Endodermal cell (in vitro differentiated cells): ENCODE measurements at places on chromosomes 5 and 9.
A peak's percentile ranks its signal among the peaks of the same experiment; 100 is the strongest.

GRCh38 chr9:37340961-37341360, 81.5 kb upstream of the GRHPR start:
- no peaks in the 10 kb centered on the region for H3K4me1 ChIP-seq
- H3K4me3 ChIP-seq = no peak overlapping the region
- H3K36me3 ChIP-seq = no peaks in the 10 kb centered on the region
- no peaks in the 10 kb centered on the region for H3K27me3 ChIP-seq
- DNase-seq = no peak

GRCh38 chr5:171431251-171431777, 11.9 kb downstream of the FGF18 start:
- H3K27me3 ChIP-seq = no peaks in the 10 kb centered on the region
- H3K36me3 ChIP-seq = no peaks in the 10 kb centered on the region
- H3K4me3 ChIP-seq = no peak overlapping the region
- no peak for DNase-seq
- no peaks in the 10 kb centered on the region for H3K4me1 ChIP-seq

- H3K4me3 ChIP-seq = peak overlapping the region; percentile 76
- peaks cover 17% of the 10 kb centered on the region for H3K36me3 ChIP-seq
- no peaks in the 10 kb centered on the region for H3K4me1 ChIP-seq
- no peaks in the 10 kb centered on the region for H3K27me3 ChIP-seq
- no peak overlapping the region for H3K27ac ChIP-seq
Measured at GRCh38 chr9:133162861-133163503, 732 bp downstream of the GBGT1 start.

- H3K4me3 ChIP-seq = no peak overlapping the region
- no peaks in the 10 kb centered on the region for H3K27me3 ChIP-seq
- H3K36me3 ChIP-seq = no peaks in the 10 kb centered on the region
- peak; percentile 76 for DNase-seq
- no peaks in the 10 kb centered on the region for H3K4me1 ChIP-seq
- no peak overlapping the region for H3K27ac ChIP-seq
Measured at GRCh38 chr9:26426551-26427131, 466.0 kb downstream of the CAAP1 start.

GRCh38 chr5:9148242-9148641, 397.6 kb downstream of the SEMA5A start:
- H3K4me3 ChIP-seq = no peak overlapping the region
- H3K4me1 ChIP-seq = no peaks in the 10 kb centered on the region
- DNase-seq = no peak
- no peak overlapping the region for H3K27ac ChIP-seq

DNA sequence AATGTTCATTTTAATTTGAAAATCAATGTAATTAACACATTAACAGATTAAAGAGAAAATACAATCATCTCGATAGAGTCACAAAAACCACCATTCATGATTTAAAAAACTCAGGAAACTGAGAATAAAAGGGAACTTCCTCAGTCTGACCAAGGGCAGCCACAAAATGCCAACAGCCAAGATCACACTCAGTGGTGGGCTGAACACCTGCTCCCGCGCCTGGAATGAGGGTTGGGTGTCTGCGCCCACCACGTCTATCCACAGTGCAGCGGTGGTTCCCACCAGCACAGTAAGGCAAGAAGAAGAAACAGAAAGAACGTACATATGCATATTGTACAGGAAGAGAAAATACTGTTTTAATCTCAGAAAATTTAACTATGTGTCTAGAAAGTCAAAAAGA, 11.7 kb upstream of the NSMF start:
- H3K36me3 ChIP-seq = no peaks in the 10 kb centered on the region
- no peaks in the 10 kb centered on the region for H3K27me3 ChIP-seq
- no peak overlapping the region for H3K27ac ChIP-seq
- H3K4me3 ChIP-seq = no peak overlapping the region
- DNase-seq = no peak

DNA sequence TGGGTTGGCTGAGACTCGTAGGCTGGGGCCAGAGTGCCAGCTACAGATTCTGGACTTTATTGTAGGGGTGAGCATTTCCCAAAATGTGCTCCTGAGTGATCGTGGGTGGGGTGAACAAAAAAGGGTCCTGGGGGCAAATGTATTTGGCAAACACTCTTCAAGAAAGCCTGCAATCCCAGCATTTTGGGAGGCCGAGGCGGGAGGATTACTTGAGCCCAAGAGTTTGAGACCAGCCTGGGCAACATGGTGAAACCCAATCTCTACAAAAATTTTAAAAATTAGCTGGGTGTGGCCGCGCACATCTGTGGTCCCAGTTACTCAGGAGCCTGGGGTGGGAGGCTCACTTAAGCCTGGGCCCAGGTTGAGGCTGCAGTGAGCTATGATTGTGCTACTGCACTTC, 55.5 kb upstream of the CDKN2AIPNL start:
- no peak for DNase-seq
- no peak overlapping the region for H3K27ac ChIP-seq

- H3K36me3 ChIP-seq = no peaks in the 10 kb centered on the region
- peaks cover 10% of the 10 kb centered on the region for H3K4me1 ChIP-seq
- DNase-seq = no peak
- H3K4me3 ChIP-seq = peak overlapping the region; percentile 91
- H3K27ac ChIP-seq = peak overlapping the region; percentile 57
Measured at GRCh38 chr9:97695995-97696802, 941 bp downstream of the XPA start.

DNA sequence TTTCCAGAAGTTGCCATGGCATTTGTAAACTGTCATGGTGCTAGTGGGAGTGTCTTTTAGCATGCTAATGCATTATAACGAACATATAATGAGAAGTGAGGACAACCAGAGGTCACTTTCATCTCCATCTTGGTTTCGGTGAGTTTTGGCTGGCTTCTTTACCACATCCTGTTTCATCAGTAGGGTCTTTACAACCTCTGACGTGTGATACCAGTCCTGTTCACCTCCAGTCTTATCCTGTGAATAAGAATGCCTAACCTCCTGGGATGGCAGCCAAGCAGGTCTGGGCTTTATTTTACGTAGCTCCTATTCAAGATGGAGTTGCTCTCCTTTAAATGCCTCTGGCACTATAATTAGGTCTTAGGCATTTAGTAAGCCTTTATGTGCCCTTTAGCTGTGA, 20.4 kb upstream of the RFK start:
- no peaks in the 10 kb centered on the region for H3K4me1 ChIP-seq
- no peak for DNase-seq
- no peak overlapping the region for H3K27ac ChIP-seq
- H3K4me3 ChIP-seq = no peak overlapping the region
- H3K36me3 ChIP-seq = no peaks in the 10 kb centered on the region

DNA sequence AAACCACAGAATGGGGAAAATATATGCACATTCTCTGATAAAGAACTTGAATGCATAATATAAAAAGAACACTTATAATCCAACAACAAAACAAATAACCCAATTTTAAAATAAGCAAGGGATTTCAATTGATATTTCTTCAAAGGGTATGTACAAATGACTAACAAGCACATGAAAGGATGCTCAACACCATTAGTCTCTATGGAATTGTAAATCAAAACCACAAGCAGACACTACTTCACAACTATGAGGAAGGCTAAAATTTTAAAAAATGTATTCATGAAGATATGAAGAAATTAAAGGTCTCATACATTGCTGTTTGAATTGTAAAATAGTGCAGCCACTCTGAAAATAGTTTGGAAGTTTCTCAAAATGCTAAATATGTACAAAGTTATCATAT, 78.9 kb upstream of the GAS1 start:
- no peaks in the 10 kb centered on the region for H3K36me3 ChIP-seq
- no peaks in the 10 kb centered on the region for H3K4me1 ChIP-seq
- DNase-seq = no peak
- no peak overlapping the region for H3K27ac ChIP-seq
- H3K27me3 ChIP-seq = no peaks in the 10 kb centered on the region
- no peak overlapping the region for H3K4me3 ChIP-seq

GRCh38 chr5:775961-776861, 8.3 kb downstream of the ZDHHC11B start:
- no peak overlapping the region for H3K4me3 ChIP-seq
- H3K27ac ChIP-seq = no peak overlapping the region
- H3K4me1 ChIP-seq = no peaks in the 10 kb centered on the region
- no peaks in the 10 kb centered on the region for H3K36me3 ChIP-seq
- peak; percentile 40 for DNase-seq
- H3K27me3 ChIP-seq = peaks cover 26% of the 10 kb centered on the region

DNA sequence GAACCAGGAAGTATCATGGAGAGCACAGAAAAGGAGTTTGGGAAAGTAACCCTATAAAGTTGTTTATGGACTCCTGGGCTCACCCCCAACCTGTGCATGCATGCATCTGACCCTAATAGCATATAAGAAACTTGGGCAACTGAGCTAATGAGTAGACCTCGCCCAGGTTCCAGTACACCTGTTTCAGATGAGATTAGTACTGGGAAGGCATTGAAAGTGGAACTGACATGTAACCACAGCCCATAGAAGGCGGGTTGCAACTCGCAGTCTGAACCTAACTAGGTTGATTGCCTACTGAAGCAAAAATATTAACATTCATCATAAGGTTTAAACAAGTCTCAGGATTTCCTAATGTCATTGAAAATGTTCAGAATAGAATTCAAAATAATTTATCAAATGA, 87.0 kb downstream of the WNK2 start:
- no peak overlapping the region for H3K4me3 ChIP-seq
- H3K27me3 ChIP-seq = no peaks in the 10 kb centered on the region
- no peak for DNase-seq
- H3K36me3 ChIP-seq = peaks cover 4% of the 10 kb centered on the region
- no peak overlapping the region for H3K27ac ChIP-seq

DNA sequence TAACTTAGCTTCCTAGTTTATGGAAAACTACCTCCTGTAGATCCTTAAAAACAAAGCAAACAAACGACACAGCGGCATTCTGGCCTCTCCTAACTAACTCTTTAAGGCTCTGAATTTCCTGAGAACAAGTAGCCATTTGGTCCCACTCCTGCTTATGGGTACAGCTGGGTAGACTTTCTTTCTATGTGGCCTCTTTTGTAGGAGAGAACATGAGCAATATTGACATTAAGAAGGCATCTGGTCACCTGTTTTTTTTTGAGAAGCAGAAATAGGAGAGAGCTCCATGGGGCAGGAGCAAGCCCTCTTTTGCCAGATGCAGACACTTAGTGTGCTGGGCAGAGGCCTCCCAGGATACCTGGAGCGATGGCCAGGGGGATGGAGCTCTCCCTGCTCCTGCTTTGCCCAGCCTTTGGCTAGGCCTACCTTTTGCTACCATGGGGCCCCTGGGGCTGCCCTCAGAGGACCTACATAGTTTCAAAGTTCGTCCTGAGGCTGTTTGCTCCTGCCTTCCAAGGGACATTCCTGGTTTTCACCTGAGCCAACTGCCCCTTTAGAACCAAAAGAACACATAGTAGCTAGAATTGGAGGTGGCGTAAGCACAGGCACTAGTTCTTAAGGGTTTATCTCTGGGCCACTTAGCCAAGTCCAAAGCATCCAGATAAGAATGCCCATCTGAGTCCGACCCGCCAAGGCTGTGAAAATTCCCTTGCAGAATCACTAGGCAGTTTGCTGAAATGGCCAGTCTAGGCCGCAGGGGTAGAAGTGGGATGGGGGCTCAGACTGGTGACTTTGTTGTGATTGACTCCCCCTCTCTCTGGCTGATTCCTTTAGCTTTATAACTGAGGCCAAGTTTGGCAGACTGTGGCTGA, 2.4 kb upstream of the STC2 start:
- peaks cover 58% of the 10 kb centered on the region for H3K27me3 ChIP-seq
- peak; percentile 53 for DNase-seq
- no peaks in the 10 kb centered on the region for H3K4me1 ChIP-seq
- no peak overlapping the region for H3K27ac ChIP-seq

DNA sequence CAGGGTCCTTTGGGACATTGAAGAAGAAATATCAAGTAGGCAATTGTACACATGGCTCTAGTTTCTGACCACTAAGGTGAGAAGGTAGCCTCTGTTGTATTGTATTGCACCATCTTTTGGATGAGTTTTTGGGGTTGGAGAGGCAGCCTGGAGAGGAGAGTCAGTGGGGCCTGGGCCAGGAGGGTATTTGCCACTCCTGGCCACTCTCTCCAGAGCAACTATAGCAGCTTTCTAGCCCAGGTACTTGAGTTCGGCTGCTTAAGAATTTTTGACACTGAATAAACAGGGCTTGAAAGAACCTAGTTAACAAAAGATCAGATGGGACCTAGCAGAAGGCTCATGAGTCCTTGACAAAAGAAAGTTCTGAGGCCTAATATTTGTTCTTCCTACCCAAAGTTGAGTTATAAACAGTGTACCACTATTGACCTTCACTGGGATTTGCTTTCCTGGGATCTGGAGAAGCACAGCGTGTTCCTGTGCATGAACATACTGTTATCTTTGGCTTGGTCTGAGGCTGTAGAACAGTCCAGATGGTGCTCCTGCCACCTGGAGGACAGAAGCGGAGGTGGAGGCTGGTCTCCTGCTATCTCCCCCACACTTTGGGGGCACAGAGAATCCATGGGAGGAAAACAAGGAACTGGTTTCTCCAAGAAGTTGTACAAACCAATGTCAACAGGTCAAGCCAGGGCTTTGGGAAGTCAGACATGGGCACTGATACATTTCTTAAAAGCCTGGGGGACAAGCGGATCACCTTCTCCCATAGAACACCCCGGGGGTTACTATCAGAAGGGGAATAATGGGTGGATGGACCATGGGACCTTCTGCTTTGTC, 110.4 kb upstream of the LIFR start:
- no peaks in the 10 kb centered on the region for H3K27me3 ChIP-seq
- peaks cover 26% of the 10 kb centered on the region for H3K4me1 ChIP-seq
- H3K4me3 ChIP-seq = no peak overlapping the region
- no peak overlapping the region for H3K27ac ChIP-seq
- DNase-seq = peak; percentile 71

DNA sequence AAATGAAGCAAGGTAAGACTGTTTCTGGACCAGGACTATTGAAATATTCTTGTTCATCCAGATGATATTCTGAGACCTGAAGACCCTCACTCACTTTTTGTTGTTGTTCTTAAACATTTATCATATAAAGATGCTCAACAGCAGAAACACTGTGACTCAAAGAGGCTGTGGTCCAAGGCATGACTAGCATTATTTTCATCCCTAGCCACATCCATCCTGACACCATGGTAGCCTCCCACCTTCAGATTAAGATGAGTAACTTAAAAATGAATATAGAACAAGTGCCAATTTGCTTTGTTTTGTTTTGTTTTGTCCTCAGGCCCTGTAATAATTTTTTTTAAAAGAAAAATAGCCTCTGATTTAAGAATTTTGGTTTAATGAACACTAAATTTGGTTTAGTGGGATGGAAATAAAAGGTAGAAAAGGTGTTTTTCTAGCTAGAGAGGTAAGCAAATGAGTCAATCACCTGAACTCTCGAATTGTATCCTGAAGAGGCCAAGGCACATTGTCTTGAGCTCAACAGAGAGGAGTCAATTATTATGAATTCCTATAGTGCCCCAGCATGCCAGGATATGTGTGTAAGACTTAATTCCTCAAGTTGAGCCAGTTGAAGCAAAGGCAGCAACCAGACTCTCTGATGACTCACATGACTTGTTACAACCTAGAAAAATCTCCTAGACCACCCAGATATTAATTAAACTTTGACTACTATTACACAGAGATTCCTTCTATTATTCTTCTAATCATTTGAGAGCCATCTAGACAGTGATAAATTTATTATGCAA, 380.1 kb upstream of the TUSC1 start:
- no peak overlapping the region for H3K27ac ChIP-seq
- H3K4me1 ChIP-seq = peaks cover 7% of the 10 kb centered on the region
- DNase-seq = no peak
- no peak overlapping the region for H3K4me3 ChIP-seq

- H3K4me3 ChIP-seq = no peak overlapping the region
- no peaks in the 10 kb centered on the region for H3K27me3 ChIP-seq
- no peak overlapping the region for H3K27ac ChIP-seq
- no peak for DNase-seq
- peaks cover 51% of the 10 kb centered on the region for H3K36me3 ChIP-seq
- no peaks in the 10 kb centered on the region for H3K4me1 ChIP-seq
Measured at GRCh38 chr9:21326526-21327139, 8.6 kb downstream of the KLHL9 start.

GRCh38 chr5:113397046-113397445, 37.7 kb downstream of the TSSK1B start:
- no peaks in the 10 kb centered on the region for H3K36me3 ChIP-seq
- no peak for DNase-seq
- H3K4me1 ChIP-seq = peaks cover 4% of the 10 kb centered on the region
- no peaks in the 10 kb centered on the region for H3K27me3 ChIP-seq
